EL (cell line): ENCODE measurements at places on chromosomes 3 and 15.

- DNase-seq = no peak
Observed at GRCh38 chr3:15978801-15979200, 181.0 kb upstream of the ANKRD28 start.

DNA sequence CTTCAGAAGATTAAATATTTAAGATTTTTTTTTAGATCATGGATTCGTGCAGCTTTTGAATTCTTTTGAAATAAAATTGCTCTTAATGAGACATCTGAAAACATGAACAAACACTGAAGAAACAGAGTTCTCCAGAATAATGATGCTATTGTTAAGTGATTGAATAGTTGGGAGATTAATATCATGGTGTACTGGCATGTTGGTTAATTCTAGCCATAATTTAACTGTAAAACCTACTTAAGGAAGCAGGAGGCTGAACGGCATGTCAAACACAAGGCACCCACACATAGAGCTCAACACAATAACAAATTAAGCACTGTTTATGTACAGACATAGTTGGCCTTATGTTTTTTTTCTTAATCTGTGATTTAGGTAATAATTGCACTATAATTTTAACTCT is 185.6 kb downstream of the RBMS3 start:
- no peak for DNase-seq

GRCh38 chr3:140378571-140379340 is 299.1 kb upstream of the TRIM42 start:
- no peak for DNase-seq

DNA sequence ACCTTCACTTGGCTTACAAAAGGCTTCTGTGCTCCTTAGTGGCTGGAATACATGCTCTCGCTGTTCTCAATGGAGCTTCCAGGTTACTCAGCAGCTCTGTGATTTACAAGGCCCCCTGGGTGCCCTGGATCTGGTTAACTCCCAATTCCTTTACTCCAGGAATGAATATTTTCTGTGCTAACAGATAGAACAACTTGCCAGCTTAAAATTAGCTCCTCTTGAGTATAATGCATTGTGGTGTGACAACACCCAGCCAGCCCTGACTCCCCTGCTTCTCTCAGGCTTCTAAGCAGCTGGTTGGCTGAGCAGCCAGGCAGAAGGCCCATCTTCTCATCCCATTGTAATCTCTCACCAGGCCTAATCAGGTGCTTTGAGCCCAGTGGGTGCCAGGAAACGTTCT is 246.4 kb downstream of the ALCAM start:
- DNase-seq = no peak

DNA sequence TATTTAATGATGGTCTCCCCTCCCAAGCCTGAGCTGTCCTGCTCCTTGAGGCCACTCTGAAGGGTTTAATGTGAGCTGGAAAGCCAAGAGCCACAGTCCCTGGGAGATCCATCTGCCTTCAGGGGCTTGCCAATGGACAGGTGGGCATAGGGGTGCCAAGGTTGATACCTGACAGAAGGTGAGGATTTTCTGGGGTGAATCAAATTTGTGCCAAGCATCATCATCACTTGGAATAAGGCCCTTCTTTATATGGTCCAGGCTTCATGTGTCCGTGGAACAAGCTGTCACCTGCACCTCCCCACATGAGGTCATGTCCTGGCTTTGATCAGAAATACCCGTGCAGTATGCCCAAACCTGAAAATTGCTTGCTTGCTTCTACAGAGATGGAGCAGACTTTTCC is 71.9 kb upstream of the CTNNB1 start:
- DNase-seq = no peak

- peak; percentile 91 for DNase-seq
Observed at GRCh38 chr3:43707998-43708397, 17.3 kb downstream of the ABHD5 start.

GRCh38 chr3:52714335-52715302 is 8.7 kb downstream of the SPCS1 start:
- DNase-seq = no peak

GRCh38 chr3:169879013-169879557 is 9.3 kb upstream of the LRRC31 start:
- no peak for DNase-seq

DNA sequence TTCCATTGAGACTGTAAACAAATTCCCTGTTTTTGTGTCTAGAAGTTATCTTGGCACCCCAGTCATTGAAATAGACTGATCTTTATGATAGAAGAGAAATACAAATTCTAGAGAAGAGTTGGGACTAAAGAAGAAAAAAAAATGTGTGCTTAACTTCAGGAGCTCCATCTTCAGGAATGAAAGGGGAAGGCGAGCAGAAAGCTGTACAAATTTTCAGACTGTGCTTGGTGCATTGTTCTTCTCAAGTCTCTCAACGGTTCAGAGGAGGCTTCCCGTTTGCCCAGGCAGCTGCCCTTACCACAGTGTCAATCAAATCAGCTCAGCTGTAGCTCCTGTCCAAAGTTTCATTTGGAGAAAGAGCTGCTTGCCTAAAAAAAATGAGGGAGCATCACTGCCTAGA is 41.7 kb downstream of the OXSM start:
- peak; percentile 46 for DNase-seq

DNA sequence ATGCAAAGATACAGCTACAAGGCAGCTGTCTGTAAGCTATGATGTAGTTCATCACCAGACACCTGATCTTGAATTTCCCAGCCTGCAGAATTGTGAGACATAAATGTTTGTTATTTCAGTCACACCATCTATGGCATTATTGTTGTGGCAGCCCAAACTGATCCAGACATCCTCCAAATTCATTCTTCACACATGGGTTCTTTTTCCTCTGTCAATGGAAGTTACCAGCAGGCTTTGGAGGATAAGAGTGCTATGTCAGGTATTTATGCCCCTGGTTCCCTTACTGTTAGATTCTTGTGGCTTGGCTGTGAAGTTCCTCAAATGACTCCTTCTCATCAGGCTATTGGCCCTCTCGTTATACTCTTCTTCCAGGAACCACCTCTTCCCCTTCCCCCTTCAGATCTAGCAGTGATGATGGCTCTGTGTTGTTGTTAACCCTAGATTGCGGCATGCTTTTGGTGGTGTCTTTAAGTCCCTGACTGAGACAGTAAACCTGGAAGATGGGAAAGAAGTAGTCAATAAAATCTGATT is 91.0 kb upstream of the CHMP2B start:
- no peak for DNase-seq
